ENCODE measurements at places on chromosomes 1 and 21.

DNA sequence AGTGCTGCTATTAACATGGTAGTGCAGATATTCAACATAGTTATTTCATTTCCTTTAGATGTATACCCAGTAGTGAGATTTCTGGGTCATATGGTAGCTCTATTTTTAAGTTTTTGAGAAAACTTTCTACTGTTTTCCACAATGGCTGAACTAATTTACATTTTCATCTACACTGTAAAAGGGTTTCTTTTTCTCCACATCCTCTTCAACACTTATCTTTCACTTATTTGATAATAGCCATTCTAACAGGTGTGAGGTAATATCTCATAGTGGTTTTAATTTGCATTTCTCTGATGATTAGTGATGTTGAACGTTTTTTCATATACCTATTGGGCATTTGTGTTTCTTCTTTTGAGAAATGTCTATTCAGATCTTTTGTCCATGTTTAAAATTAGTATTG lies 149.8 kb downstream of the PDE4B start:
- DNase-seq, result no peak

DNA sequence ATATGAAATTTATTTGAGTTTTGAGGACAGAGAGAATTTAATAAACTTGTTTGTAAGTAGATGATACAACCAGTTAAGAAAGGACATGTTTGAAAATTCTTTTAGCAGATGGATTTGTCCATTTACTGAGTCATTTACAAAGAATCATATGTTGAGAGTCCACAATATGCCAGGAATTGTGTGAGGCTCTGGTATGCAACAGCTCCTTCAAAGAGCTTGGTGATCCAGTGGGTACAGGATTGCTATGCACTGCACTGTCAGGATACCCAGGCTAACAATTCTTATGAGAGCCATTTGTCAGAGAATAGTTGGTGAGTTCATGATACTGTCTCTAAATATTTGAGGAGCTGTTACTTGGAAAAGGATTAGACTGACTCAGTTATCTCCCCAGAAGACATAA lies 11.0 kb downstream of the DNM3 start:
- DNase-seq, result no peak

- DNase-seq, result peak; percentile 77
These were observed 140.1 kb upstream of the FMN2 start for GRCh38 chr1:239951511-239952140.

DNA sequence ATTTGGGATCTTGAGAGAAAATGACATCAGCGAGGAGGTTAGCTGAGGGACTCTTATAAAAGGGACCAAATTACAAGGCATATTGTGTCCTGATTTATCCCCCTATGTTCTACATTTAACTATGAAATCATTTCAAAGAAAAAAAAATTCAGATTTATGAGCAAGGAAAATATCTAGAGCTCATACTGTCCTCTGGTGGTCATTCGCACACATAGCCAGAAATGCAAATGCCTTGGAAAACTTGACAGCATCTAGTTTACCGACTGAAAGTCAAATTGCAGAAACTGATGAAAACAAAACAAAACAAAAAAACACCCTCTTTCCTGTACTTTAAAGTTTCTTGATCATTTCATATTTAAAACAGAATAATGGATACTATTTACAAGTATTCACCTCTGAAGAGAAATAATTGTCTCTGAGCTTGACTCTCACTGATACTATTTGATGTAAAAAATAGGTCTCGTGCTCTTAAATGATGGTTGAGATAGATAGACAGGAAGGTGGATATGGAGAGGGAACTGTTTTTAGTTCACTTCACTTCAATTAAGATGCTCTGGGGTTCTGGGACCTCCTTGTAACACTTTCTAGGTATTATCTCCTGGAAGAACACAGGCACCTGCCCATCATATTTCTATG lies 253.8 kb downstream of the PCP4 start:
- peak; percentile 29 for DNase-seq

DNA sequence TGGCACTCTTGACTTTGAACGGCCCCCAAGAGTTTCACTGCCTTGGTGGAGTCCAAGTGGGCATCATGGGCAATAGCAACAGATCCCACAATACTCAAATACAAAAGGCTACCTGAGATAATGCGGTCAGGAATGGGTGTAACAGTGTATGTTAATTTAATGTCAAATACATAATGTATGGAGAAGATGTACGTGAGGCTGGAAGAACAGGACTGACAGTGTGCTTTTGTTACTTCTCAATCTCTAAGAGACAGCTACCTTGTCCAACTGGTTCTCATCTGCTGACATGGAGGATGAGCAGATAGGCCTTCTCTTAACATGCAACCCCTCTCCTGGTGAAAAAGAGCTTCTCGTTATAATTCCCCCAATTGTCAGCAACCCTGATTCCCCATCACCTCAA lies 167.2 kb downstream of the APP start:
- no peak for DNase-seq

DNA sequence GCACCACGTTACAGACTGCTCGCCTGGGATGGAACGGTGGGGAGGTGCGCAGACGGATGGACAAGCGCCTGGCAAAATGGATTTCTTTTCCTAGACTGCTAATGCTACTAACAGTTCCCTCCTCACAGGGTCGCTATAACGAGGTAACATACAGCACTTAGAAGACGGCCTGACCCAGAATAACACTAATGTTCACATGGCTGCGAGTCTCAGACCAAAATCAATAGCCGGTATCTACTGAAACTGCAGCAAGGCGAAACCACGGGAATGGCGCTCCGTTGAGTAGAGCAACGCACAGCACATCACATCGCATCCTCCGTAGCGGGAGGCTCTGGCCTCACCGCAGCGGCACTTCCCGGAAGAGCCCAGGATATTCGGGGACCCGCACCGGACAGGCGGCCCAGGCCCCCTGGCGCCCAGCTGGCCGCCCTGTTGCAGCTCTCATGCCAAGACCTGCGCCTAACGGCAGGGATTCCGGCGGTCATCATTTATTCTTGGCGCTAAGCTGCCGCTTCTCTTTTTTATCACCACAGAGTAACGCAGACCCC lies 46.6 kb downstream of the VPS26C start:
- DNase-seq, result peak; percentile 13

GRCh38 chr1:7119156-7119555 lies 333.9 kb downstream of the CAMTA1 start:
- no peak for DNase-seq

DNA sequence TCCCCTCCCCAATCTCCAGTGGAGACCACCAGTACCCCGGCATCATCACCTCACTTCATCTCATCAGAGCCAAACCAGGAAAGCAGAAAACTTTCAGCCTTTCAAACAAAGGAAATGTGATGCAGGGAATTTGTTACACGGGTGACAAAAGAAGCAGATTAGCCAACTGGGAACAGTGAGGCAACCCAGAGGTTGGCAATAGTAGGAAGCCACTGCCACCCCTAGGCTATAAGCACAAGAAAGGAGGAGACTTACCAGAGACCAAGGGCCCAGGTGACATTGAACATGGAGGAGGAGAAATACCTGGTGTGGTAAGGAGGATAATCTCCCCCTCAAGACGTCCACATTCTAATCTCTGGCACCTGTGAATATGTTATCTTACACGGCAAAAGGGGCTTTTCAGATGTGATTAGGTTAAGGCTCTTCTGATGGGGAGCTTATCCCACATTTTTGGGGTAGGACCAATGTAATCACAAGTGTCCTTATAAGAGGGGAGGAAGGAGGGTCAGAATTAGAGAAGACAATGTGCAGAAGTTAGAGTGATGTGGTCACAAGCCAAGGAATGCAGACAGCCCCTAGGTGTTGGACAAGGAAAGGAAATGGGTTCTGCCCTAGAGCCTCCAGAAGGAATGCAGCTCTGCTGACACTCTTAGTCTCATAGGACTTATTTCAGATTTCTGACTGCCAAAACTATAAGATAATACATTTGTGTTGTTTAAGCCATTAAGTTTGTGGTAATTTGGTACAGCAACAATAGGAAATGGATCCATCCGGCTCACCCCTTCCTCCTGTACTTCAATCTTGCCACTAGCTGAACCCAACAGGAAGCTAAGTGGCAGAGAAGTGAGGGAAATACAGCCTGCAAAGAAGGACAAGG lies 83.6 kb upstream of the VAV3 start:
- no peak for DNase-seq

DNA sequence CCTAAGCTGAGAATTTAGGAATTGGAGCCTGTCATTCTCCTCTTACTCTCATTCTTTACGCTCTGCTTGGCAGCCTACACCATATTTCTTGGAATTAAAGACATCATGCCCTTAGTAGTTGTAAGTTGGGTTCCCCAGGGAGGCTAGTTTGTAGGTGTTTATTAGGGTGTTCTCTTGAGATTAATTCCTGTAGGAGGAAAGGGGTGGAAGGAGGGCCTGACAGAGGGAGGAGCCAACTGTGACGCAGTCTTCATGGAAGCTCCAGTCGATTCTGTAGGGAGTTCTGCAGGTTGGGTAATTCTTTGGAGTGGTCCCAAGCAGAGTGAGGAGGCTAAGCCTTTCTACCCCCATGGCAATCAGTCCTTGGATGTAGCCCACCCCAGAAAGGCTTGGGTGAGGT lies 111.4 kb downstream of the HHAT start:
- DNase-seq, result no peak

- peak; percentile 60 for DNase-seq
These were observed 5.0 kb downstream of the SRARP start for GRCh38 chr1:16009030-16009460.

DNA sequence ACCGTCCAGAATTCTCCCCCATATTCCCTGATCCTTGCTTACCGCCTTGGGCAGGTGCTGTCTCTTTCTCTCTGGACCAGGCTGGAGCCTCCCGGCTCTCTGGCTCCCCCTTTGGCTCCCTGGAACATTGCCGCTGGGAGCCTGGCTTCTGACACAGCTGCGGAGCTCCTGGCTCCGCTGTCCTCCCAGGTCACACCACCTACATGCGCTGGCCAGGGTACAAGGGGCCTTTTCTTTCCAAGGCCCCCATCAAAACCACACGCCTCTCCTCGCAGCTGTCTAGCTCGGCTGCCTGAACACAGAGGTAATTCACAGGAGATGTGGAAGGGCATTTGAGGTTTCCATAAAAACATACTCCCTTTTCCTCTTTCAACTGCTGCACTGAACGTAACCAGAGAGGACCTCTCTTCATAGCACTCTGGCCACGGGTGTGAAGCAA lies 7.5 kb upstream of the ZNF648 start:
- DNase-seq, result peak; percentile 27

DNA sequence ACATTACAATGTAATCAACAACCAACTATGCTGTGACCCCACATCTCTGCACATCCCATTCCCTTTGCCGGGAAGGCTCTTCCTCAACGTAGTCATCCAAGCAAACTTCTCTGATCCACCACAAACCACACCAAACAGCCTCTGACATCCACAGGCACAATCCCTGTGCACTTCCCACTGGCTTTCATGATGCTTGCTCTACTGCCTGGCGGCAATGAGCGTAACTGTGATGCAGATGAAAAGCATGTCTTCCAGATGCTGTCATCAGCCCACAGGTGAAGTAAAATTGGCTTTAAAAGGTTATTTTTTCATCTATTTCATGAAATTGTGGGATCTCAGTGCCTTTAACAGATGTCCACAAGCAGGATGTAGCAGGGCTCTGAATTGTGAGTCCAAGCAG lies 635.2 kb downstream of the SMYD3 start:
- DNase-seq, result no peak

DNA sequence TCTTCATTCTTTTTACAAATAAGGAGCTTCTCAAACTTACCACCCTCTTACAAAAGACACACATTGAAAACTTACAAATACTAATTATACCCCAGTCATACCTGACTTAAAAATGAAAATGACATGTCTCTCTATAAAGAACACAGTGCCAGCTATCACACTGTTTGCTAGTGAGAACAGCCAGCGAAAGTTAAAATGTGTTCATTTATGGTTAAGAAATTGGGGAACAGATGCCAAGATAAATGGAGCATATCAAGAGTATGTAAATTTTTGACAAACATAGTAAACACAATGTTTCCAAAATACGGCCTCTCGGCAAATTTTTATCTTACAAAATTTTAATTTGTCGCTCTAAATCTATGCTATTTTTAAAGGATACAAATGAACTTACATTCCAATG lies 1422.9 kb downstream of the KCNT2 start:
- DNase-seq, result no peak

DNA sequence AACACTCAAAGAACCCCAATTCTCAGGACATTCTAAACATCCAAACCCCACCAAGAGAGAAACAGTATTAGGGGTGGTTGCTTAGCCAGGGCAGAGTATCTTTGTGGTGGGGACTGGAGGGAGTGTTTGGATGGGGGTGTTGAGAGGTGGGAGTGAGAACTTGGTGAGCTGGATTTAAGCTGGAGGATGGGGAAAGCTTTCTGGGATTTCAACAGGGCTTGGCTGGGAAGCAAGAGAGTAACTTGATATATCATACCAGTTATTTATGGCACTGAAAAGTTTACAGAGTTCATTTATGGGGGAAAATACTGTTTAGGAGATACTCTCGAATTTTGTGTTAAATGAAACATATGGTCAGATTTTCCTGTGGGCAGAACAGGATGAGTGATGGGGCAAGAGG lies 6.8 kb upstream of the CNIH3 start:
- DNase-seq, result no peak

DNA sequence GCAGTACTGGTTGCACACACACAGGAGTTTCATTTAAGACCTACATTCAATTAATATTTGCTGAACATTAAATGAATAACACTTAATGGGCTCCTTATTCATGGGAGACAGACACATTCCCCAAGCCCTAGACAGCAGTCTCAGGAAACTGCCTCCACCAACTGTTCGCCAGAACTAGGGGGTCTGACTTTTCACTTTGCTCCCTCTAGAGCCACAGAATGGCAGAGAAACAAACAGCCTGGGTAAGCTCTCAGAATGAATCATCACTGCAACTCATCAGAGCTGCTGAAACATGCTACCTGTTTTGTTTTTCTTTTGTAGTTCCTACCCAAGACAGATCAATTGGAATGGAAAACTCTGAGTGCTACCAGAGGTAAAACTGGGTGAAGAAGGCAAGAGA lies 31.7 kb downstream of the ELK4 start:
- no peak for DNase-seq

DNA sequence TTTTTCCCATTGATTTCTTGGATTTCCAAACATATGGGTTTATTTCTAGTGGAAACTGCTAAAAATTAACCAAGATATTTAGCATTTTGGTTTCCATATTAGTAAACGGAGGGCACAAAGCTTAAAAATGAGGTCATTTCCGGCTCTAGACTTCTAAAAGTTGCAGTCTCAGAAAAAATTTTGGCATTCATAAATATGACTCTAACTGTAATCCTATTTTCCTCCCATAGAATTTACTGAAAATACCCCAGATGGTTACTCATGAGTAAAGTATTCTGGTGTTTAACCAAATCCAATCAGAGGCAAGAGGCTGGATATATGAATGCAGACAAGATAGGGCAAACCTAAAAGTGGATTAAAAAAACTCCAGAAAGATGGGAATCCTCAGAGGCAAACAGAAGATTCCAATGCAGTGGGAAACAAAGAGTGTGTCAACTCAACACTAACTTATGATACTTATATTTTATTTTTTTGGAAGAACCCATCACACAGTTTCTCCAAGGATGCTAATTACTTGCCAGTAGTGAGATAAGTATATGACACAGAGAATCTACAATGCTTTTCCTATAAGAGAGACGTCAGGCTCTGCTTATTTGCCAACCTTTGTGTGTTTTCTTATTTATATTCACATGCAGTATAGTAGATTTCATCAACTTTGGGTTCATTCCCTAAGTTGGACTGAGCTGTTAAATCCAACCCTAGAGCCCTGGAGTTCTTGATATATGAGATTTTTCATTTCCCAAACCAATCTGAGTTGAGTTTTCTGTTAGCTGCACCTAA lies 90.1 kb upstream of the BCL10 start:
- no peak for DNase-seq

Data from NCI-H146 (cell line).